ENCODE measurements at places on chromosomes 7 and 10. TPM values are rescaled to one million over a fixed set of nuclear protein-coding genes. Genes with fewer than 3 reads are reported as not detected.

The PDE6C gene
- not detected for total RNA-seq

The LRIT1 gene
- total RNA-seq = not detected

The RNF133 gene
- total RNA-seq = 1.3 TPM

The KRIT1 gene
- 48.7 TPM for total RNA-seq

The WIPF3 gene
- 4.5 TPM for total RNA-seq

The MRC1 gene
- total RNA-seq = 67.8 TPM

The MBL2 gene
- not detected for total RNA-seq

The NOS3 gene
- total RNA-seq = 51.7 TPM

The MNX1 gene
- 1.1 TPM for total RNA-seq

The FAM237B gene
- not detected for total RNA-seq

The ERCC6 gene
- total RNA-seq = 33.2 TPM

The OR6B1 gene
- total RNA-seq = not detected

The MSRB2 gene
- 39.9 TPM for total RNA-seq

The PLEKHS1 gene
- total RNA-seq = 0.41 TPM

The MET gene
- 225 TPM for total RNA-seq

DNA sequence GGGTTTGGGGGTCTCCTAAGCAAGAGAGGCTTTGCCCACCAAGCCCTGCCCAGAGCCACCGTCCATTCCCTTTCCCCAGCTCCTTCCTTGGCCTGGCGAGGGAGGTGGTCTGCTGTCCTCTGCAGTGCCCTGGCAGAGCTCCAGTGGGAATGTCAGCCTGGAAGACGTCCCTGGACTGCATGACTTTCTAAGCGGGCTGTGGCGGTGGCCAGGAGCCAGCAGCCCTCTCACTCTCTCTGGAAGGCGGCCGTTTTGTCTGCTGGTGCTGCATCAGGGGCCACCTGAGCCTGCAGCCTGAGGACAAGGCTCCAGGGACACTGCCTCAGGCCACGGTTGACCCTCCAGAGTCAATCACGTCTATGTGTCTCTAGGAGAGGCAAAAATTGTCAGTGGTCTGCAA is 271.0 kb downstream of the SKAP2 start:
- peak; percentile 66 for DNase-seq

DNA sequence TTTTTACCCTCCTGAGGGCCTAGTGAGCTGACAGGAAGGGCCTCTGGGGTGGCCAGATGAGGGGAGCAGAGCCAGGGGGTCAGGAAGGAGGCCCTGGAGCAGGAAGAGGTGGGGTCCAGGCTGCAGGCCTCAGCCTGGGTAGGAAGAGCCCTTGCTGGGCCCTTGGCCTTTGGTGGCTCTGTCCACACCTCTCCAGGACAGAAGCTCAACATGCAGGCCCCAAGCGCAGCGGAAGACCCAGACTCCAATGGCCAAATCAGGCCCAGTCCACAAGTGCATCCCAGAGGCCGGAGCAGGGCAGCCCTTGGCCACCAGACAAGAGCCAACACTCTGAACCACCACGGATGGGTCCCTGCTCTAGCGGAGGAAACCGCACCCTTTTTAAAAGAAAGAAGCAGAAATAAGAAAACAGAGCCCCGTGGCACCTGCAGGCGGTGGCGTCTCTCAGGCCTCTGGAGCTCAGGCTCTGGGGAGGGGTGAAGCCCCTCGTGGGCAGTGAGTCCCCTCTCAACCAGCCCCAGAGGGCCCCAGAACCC is 52.8 kb downstream of the FOXL3 start:
- DNase-seq = no peak

DNA sequence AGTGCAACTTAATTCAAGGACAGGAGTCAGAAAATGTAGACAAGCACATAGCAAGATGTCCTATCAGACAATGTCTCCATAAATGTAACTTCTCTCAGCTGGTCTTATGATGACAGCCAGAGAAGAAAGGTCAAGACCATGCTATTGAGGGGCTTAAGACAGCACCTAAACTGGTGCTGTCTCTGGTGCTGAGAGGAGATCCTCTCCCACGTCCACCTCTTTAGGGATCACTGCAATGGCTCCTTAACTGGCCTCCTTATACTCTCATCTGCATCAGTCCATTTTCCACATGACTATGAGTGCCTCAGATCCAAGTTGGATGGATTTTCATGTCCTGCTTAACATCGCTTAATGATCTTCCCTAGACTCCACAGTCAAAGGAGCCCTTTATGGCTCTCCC is 210.6 kb downstream of the ARL4A start:
- DNase-seq = no peak

GRCh38 chr10:113305871-113306270 is 247.0 kb upstream of the HABP2 start:
- DNase-seq = no peak

DNA sequence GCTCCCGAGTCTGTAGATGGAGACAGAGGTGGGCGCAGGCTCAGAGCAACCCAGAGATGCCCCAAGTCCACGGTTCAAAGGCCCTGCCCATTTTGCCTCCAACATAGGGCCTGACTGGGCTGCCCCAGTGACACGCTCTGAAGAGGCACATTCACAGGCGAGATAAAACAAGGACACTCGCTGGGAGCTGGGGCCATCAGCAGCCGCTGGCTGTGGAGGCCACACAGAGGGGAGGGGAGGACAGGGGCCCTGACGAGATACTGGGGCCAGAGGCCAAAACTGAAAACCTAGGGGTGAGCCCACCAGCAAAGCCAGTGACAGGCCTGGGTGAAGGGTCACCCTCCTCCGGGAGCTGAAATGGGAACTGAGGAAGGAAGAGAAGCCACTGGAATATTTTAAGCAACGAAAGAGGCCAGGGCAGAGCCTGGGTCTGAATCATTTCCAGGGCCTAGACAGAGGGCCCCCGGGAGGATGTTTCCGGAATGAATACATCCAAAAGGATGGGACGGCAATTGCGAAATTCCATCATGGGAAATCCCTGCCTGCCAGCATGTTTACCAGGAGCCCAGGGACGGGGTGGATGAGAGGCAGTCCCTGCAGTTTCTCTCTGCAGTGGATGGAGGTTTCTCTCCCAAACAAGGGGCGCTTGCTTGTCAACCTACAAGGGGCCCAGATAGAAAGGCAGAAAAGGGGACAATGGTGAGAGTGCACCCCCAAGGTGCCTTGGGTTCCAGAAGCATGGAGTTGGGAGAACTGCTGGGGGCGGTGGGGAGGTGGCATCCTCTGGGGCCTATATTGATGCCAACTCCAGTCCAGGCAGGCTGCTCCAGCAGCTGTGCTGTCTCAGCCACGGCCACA is 29.0 kb upstream of the HSPA12A start:
- no peak for DNase-seq

GRCh38 chr7:158362912-158363905 is 224.4 kb downstream of the PTPRN2 start:
- DNase-seq = no peak

DNA sequence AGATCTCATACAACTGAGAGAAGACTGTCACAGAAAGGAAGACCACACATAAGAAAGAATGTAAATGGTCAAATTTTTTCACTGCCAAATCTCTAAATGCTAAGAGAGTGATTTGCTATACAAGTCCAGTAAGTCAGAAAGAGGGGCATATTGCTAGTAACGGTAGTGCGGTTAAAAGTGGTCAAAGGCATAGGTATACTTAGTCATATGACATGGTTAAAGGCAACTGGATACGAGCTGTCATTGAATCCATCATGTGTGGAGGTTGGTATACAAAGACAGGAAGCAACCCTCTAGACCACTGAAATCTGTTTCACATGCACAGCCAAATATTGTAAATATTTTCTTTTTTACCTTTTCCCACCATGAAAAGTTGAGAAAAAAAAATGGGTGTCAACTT is 4.8 kb downstream of the INHBA start:
- no peak for DNase-seq

GRCh38 chr7:30412782-30413504 is 65.6 kb downstream of the NOD1 start:
- DNase-seq = peak; percentile 89

DNA sequence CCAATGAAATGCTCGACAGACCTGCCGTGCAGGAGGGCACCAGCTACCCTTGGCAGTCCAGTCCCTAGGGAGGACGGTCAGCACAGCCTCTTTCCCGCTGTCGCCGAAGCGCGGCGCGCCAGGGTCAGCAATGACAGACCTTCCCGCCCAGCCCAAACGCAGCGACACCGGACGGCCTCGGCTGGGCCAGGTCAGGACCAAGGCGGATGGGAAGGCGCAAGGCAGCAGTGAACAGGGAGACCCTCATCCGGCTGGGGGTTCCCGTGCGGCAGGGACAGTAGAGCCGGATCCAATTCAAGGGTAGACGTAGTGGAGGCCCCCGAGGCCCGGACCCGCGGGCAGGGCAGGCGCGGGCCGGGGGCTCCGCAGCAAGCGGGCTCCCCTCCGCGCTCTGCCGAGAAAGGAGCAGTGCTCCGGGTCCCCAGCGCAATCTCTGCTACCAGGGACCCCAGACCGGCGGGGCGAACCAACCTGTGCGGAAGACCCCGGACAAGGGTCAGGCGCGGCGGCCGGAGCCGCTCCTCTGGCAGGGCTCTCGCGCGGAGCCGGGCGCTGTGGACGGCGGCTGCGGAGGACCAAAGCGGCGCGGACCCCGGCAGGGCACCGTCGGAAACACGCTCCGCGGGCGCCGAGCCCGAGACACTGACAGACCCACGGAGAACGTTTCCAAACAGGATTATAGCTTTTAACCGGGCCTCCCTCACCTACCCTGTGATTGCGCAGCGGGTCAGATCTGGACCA is at the start of gene SEC31B:
Gene SEC31B, minus strand, starts transcription at position 551 of the 741 bp plus-strand sequence. CDS start 2,909 bp downstream, outside the sequence.
- DNase-seq = peak; percentile 55

GRCh38 chr10:30374353-30374752 is 25.3 kb upstream of the MTPAP start:
- DNase-seq = no peak

GRCh38 chr7:18352339-18353255 is 143.0 kb upstream of the HDAC9 start:
- peak; percentile 75 for DNase-seq

- no peak for DNase-seq
Measured at GRCh38 chr7:38187794-38188440, 9.9 kb downstream of the STARD3NL start.

GRCh38 chr10:69744971-69745370 is 56.7 kb upstream of the COL13A1 start:
- DNase-seq = no peak

DNA sequence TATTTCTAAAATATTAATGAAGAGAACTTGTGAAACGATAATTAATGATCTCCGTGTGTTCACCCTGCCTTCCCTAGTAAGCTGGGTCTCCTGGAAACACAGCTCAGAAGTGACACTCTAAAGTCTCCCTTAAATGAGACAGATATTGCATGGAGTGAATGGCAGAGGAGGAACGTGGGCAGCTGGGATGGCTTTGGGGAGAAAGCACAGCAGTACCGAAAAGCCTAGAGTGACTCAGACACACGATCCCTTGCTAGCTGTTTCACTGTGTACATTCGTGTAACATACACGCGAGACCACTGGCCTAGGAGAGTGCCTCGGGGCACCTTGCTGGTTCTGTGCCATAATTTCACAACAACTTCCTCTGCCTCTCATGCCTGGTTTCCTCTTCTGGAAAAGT is 199.9 kb upstream of the TCERG1L start:
- no peak for DNase-seq

- no peak for DNase-seq
Measured at GRCh38 chr7:79749856-79750255, 296.4 kb upstream of the MAGI2 start.

- no peak for DNase-seq
Measured at GRCh38 chr7:150514748-150515222, at the start of gene GIMAP7. Gene GIMAP7 (plus strand): TSS chr7:150514872. CDS start chr7:150519975, 5,103 bp downstream.

DNA sequence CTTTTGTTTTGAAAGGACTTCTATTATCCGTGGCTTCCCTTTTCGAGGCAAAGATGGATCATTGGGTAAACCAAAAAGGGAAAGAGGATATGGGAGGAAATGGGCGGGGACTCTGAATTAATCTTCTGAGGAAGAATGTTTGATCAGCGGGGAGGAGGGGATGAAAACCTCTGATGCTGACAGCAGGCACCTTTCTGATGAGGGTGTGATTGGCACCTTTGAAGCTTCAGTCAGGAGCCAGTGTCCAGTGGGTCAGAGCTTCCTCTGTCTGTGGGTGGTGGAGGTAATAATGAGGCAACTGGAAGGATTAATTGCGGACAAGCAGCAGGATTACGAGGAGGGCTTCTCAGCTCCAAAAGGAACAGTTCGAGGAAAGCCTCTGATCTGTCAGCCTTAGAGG is 877.6 kb downstream of the LRMDA start:
- peak; percentile 82 for DNase-seq

DNA sequence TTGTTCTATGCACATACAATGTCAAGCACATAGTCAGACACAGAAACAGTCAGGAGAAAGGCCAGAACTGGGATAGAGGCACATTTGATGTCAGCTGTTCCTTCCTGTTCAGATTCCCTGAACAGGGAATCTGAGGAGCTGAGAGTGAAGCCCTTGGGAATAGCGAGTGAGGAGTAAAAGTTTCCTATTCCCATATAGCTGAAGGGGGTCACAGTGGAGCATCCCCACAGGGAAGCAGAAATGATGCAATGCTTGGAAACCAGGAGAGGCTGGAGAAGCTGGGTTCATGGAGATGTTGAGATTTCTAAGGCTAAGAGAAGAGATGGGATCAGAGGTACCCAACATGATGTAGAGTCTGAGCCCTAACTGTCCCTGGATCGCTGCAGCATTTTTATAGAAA is 11.3 kb upstream of the PRXL2A start:
- DNase-seq = no peak

- no peak for DNase-seq
Measured at GRCh38 chr7:4766666-4767519, 8.5 kb upstream of the AP5Z1 start.

DNA sequence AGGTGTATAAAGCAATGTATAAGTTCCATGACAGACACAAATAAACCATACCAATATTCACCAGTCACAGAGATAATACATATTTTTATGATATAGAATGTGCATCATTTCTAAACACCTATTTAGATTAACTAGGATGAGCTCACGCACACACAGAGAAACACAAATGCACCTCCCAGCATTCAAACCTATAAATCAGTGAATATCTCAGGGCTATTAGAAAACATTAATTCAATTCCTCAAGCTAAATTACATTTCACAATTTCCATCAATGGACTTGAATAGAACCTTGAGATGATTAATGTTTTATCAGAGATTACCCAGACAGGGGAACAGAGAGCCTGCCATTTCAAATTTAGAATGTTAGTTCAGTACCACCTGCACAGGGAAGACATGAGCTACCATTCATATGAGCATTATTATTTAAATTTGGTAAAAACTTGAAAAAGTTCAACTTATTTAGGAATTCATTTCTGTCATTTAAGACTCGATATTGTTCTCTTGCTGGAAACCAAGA is 221.7 kb downstream of the PARD3 start:
- no peak for DNase-seq

DNA sequence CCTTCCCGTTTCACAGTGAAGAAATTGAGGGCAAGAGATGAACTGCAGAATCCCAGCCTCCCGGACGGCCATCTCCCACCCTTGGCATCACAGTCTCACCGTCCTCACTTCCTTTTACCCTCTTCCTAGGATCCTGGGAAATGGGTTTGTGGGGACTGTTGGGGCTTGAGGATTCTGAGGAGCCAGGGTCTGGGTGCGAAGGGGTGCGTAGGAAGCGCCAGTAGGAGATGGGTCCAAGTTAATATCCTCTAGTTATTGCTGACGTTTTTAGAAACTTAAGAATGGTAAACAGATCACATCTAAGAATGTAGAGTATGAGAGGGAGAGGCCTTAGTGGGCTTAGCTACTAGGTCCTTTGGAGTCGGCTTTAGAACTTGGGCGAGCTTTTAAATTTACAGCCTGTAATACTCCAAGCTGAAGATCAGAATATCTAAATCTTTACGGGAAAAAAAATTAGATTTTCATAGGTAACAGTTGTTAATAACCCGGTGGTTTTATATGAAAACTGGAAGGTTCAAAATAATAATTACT is 696 bp downstream of the MALSU1 start:
- no peak for DNase-seq

Measured in kidney (tissue), 22 donors.